ENCODE measurements at places on chromosomes 16 and 17.
A peak's percentile ranks its signal among the peaks of the same experiment; 100 is the strongest.

DNA sequence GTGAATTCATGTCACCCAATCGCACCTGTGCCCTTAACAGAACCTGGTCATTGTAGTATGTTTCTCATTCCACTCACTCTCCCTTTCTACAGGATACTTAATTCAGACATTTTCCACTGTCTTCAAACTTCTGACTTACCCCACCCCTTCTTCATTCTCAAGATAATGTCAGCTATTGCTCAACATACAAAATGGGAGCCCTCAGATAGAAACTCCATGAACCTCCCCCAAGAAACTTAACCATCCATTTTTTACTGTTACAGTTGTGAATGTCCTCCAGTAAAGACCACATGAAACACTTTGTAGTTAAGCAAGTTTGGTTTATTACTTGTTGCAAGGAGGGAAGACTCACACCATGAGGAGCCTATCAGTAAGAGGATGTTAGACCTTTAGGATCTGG is 22.1 kb upstream of the ARHGAP17 start:
- no peak for DNase-seq

- no peak for DNase-seq
Observed at GRCh38 chr16:11655655-11656054, 12.6 kb upstream of the SNN start.

GRCh38 chr16:85848986-85849385 is 49.5 kb downstream of the COX4I1 start:
- DNase-seq: no peak

GRCh38 chr17:79707931-79708891 is 22.5 kb upstream of the ENPP7 start:
- DNase-seq: peak; percentile 69

GRCh38 chr17:17345294-17345597 is 42.1 kb downstream of the NT5M start:
- no peak for DNase-seq

DNA sequence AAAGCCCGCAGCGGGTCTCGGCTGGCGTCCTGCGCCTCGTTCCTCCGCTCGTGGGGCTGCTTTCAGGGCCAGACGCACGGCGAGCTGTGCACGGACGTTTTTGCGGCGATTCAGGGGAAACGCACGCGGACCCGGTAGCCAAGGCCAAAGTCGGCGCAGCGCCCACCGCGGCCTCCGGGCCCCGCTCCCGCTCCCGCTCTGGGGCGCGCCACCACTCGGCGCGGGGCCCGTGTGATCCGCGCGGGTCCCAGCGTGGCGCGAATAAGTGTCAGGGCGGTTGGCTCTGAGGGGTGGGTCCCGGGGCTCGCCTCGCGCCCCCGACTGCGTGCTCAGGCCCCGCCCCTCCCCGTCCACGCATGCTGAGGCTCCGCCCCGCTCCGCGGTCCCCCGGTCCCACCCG is 694 bp upstream of the TBCD start:
- DNase-seq: no peak

GRCh38 chr16:50103764-50104163 is 38.0 kb downstream of the HEATR3 start:
- DNase-seq: no peak

GRCh38 chr17:10547351-10547750 is 2.1 kb downstream of the MYH2 start:
- DNase-seq: no peak

DNA sequence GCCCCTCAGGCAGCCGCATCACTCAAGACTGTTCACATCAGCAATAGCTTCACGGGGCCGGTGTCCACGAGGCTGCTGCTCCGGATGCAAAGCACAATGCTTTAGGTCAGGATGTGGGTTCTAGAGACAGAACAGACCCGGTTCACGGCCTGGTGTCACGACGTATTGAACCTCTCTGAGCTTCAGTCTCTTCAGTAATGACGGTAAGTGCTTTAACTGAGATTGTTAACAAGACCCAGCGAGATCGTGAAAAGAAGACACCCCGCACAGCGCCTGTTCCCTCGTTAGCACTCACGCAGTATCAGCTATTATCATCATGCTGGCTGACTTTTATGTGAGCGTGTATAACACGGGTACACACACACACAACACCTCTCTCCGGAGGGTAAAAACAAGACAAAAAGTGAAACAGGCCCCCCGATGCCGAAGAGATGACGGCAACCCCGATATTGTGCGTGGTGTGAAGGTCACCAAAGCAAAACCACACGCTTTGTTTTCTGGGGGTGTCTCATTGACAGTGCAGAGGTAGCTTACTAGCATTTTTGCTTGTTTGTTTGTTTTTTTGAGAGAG is 21.4 kb upstream of the ABR start:
- DNase-seq: peak; percentile 92

GRCh38 chr16:17467923-17468540 is 2.7 kb downstream of the XYLT1 start:
- peak; percentile 64 for DNase-seq

DNA sequence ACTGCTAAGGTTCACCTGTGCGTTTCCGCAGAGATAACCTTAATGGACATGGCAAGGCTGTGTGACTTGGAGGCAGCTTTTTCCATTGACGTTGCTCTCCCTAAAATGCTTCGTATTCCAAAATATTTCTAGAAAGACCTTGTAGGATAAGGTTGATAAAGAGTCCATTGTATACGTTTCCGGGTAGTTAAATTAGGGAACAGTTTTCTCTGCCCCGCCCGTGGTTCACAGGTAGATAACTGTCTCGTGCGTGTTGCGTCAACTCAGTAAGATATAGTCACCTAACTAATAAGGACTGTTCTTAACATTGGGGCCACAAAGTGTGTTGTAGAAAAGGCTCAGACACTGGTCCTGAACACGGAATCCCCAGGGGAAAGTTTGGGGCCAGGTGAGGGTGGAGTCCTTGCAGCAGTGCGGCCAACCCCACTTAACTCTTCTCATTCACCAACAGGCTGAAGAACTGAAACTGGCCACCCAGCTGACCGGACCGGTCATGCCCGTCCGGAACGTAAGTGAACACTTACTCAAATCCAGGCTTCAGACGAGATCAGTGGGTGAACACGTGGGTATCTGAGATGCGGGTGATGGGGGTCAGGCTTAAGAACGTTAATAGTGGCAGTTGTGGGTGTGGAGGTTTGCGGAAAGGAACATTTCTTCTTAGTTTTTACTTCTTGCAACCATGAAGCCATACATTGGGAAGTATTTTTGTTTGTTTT is 1.6 kb downstream of the RPL13 start:
- DNase-seq: no peak

GRCh38 chr17:61624951-61625350 is 33.9 kb upstream of the NACA2 start:
- no peak for DNase-seq

GRCh38 chr17:74153821-74154430 is 49.6 kb upstream of the RPL38 start:
- DNase-seq: peak; percentile 3

- DNase-seq: no peak
Observed at GRCh38 chr17:37025238-37025637, 76.5 kb downstream of the AATF start.

GRCh38 chr17:77708936-77709335 is 249.6 kb upstream of the TNRC6C start:
- DNase-seq: peak; percentile 28

DNA sequence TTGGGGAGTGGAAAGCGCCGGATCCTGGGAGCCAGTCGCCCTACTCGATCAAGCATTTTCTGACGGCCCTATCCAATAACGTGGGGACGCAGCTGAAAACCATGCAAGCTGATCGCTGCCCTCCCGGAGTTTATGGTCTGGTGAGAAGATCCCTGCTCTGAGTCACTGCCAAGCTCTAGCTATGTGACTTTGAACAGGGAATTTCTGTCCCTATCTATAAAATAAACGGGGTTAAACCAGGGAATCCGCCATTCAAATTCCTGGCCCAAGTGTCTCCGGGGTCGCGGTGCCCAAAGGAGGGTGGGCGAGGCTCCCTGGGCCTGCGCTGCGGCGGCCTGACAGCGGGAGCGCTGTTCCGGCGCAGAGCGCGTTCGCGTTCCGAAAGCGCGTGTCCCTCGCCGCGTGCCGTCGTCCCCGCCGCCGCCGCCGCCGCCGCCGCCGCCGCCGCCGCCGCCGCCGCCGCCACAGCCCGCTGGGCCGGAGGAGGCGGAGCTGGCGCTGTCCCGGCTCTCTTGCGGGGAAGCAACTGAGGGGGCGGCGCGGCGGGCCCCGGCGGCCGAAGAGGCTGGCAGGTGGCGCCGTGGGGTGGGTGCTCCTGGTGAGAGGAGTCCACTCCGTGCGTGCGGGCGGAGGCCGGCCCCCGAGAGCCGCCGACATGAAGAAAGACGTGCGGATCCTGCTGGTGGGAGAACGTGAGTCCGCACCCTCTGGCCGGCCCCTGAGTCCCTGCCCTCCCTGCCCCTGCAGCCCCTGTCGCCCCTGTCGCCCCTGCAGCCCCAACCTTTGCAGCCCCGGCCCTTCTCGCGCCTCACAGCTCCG is at the start of gene RHOT1:
Gene RHOT1 (plus strand): TSS at position 465 of the 819 bp plus-strand sequence. CDS start 191 bp downstream, at position 656.
- DNase-seq: peak; percentile 75

- DNase-seq: no peak
Observed at GRCh38 chr16:801584-802363, 1.2 kb upstream of the GNG13 start.

DNA sequence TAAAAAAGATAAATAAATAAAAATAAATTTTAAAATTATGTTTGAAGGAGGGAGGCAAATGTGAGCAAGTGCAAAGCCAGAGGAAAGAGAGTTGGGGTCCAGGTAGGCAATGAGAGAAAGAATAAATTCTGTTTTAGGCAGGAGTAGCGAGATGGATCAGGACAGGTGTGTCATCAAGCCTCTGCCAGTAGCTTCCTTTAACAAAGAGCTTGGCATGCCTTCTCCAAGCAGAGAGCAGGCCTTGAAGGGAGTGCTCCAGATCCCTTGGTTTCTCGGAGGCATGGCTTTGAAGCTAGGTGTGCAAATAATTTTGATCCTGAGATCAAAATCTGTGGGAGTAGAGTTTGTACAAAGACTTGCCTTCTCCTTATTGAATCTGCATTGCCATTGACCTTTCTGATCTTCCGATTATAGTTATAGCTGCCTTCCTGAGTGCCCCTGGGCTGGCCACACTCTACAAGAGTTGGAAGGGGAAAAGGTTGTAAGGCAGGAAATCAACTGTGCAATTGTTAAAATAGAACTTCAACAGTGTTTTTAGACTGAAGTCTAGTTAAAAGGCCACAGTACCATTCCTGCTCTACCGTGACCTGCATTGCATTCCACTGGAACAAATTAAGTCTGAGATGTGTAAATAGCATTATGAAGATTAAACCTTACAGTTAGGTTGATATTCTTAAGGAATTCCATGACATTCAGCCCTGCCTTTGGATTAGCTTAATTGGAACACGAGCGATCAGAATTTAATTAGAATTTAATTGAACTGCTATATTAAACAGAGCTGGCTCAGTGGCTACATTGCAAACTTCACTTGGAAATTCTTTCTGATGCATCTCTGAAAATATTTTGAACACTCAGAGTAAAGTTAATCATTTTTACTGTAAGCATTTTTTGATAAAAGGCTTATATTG is 33.7 kb downstream of the IQCK start:
- no peak for DNase-seq

DNA sequence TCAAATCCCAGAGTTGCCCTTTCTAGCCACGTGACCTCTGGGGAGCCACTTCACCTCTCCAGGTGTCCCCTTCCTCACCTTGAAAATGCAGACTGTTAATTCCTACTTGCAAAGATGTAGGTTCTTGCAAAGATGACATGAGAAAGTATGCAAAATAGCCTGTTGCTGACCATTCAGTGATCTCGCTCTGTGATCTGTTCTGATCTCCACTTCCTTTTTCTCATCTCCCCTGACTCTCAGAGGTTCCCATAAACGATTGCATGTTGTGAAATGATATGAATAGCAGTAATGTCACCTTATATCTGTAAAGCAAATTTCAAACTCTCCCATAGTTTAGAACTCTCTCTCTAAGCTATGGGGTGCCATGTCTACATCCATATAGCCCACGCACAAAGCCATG is 182.3 kb downstream of the TMEM132E start:
- no peak for DNase-seq

DNA sequence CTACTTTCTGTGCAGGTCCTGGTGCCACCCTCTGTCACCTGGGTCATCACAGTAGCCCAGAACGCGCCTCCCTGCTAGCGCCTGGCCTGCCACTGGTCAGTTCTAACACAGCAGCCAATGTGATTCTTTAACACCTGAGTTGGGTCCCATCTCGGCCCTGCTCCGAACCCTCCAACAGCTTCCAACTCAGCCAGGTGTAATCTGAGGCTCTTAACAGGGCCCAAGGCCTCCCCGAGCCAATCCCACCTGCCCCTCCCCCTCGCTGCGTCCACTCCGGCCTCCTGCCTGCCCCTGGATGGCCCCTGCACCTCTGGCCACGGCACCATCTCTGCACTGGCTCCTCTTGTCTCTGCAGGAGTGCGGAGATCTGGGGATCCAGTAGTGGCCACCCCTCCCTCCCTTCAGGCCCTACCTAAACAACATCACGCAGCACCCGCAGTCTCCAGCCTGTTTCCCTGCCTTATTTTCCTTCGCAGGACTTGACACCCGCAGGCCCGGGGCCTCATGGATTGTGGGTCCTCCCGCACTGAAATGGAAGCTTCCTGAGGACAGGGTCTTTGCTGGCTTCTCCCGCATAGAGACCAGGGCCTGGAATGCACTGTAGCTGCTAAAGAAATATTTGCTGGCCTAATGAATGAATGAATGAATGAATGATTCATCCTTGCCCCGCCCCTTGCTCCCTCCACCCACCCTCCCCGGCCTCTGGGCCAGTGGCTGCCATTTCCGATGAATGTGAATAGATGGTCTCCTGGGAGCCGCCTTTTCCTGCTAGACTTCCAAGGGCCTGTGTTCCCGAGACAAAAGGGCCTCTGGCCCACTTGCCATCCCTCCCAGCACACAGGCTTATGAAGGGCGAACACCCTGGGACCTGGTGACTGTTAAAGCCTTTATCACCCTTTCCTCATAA is 174.8 kb upstream of the FOXF1 start:
- no peak for DNase-seq

DNA sequence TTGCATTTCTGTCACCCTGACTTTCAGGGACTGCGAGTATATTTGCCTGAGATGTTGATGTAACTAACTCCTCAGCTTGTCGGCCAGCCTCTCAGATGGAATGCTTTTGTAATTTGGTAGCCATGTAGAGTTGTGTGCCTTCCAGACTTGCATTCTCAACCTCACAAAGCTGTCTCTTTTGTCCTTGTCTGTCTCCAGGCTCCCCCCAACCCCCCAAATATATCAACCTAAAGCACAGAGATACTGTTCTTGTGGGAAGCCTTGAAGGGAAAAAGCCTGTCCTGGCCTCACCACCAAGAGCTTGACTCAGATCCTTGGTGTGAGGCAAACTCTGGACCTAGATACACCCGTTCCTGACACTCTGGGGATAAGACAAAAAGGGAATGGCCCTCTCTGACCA is 18.4 kb downstream of the SAP30BP start:
- no peak for DNase-seq

DNA sequence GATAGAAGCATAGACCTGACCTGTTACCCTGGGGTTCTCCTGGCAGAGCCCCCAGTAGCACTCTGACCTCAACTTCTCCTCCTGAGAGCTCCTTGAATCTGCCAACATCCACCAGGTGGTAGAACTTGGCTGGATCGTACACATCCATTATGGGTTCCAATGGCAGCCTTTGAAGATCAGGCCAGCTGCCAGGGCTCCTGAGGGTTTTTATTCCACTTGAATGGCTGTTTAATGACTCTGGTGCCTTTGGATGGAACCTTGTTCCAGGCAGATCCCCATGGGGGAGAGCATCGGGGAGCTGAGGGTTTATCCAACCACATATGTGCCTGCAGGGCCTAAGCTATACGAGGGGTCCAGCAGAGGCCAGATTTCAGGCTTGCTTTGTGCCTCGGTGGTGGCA is 47.1 kb upstream of the CLEC19A start:
- DNase-seq: no peak
